ENCODE measurements at places on chromosomes 13 and 19.

DNA sequence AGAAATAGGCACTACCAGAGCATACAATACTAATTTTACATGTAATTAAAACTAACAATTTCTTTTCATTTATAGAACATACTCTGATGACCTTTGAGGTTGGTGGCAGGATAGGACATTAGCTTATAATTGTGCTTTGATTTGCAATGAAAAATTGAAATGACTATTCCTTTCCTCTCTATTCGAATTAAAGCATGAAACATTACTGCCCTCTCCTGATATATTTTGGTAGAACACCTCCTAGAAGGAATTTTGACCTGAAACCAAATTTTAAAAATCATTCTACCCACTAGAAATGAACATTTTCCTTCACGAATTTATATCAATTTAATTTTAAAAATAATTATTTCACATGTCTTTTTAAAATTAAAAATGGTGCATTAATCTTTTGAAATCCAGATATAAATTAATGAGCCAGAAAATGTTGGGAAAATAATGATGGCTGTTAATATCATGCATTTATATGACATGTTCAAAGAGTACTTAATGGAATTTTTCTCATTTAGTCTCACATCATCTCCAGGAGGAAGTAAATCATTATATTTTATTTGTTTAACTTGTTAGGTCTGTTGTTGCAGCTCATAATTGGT lies 556.3 kb upstream of the ARGLU1 start:
- no peak overlapping the region for H3K4me3 ChIP-seq
- no peaks in the 10 kb centered on the region for H3K27me3 ChIP-seq
- no peaks in the 10 kb centered on the region for H3K36me3 ChIP-seq
- no peak overlapping the region for H3K27ac ChIP-seq
- no peak for DNase-seq
- no peaks in the 10 kb centered on the region for H3K4me1 ChIP-seq

- no peaks in the 10 kb centered on the region for H3K4me1 ChIP-seq
- no peak overlapping the region for H3K27ac ChIP-seq
- H3K4me3 ChIP-seq, result no peak overlapping the region
- no peaks in the 10 kb centered on the region for H3K27me3 ChIP-seq
Observed at GRCh38 chr13:21825801-21826200, 154.9 kb downstream of the FGF9 start.

DNA sequence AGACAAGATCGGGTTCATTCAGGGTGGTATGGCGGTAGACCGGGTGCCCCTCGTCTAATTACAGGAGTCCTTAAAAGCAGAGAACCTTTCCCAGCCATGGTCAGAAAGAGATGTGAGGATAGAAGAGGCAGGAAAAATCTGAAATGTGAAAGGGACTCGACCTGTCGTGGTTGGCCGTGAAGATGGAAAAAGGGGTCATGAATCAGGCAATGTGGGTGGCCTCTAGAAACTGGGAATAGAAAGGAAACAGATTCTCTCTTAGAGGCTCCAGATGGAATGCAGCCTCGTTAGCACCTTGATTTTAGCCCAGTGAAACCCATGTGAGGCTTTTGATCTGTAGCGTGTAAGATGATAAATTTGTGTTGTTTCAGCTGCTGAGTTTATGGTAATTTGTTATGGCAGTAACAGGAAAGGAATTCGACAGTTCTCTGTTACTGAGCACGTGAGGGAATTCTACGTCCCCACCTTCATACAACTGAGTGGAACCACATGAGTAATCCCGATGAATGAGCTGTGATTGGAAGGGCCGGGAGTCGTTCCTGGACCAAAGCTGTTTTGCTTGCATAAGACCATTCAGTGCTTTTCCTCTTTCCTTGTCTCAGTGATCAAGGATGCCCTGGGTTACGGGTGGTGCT lies 11.0 kb upstream of the CA11 start:
- no peak for DNase-seq
- no peaks in the 10 kb centered on the region for H3K27me3 ChIP-seq
- no peaks in the 10 kb centered on the region for H3K4me1 ChIP-seq

GRCh38 chr13:104143760-104144416 lies 1077.7 kb upstream of the SLC10A2 start:
- no peaks in the 10 kb centered on the region for H3K36me3 ChIP-seq
- H3K4me3 ChIP-seq, result no peak overlapping the region
- no peak overlapping the region for H3K27ac ChIP-seq
- no peaks in the 10 kb centered on the region for H3K4me1 ChIP-seq

GRCh38 chr19:30887042-30887441 lies 462.2 kb downstream of the TSHZ3 start:
- no peak overlapping the region for H3K27ac ChIP-seq
- no peaks in the 10 kb centered on the region for H3K4me1 ChIP-seq
- no peak for DNase-seq
- no peaks in the 10 kb centered on the region for H3K27me3 ChIP-seq
- no peaks in the 10 kb centered on the region for H3K36me3 ChIP-seq

DNA sequence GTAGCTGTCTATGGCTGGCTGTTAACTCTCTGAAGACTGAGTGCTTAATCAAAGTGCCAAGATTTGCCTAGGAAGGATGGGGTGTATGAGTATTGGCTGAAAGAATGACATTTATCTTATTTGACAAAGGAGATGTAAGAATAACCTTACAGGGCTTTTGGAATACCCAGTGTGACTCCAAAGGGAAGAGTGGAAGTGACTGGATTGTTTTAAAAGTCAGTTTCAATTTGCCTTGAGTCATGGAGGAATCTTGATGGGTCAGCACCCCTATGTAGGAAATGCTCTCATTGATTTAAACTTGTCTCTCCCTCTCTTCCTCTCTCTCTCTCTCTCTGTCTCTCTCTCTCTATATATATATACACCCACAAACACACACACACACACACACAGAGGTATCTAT lies 118.4 kb upstream of the CLDN10 start:
- no peak overlapping the region for H3K4me3 ChIP-seq
- H3K27ac ChIP-seq, result no peak overlapping the region
- H3K4me1 ChIP-seq, result no peaks in the 10 kb centered on the region
- H3K36me3 ChIP-seq, result no peaks in the 10 kb centered on the region

- no peaks in the 10 kb centered on the region for H3K27me3 ChIP-seq
- H3K4me3 ChIP-seq, result no peak overlapping the region
- H3K27ac ChIP-seq, result no peak overlapping the region
- no peaks in the 10 kb centered on the region for H3K4me1 ChIP-seq
- no peak for DNase-seq
Observed at GRCh38 chr13:65860306-65860705, 1369.8 kb downstream of the PCDH9 start.

DNA sequence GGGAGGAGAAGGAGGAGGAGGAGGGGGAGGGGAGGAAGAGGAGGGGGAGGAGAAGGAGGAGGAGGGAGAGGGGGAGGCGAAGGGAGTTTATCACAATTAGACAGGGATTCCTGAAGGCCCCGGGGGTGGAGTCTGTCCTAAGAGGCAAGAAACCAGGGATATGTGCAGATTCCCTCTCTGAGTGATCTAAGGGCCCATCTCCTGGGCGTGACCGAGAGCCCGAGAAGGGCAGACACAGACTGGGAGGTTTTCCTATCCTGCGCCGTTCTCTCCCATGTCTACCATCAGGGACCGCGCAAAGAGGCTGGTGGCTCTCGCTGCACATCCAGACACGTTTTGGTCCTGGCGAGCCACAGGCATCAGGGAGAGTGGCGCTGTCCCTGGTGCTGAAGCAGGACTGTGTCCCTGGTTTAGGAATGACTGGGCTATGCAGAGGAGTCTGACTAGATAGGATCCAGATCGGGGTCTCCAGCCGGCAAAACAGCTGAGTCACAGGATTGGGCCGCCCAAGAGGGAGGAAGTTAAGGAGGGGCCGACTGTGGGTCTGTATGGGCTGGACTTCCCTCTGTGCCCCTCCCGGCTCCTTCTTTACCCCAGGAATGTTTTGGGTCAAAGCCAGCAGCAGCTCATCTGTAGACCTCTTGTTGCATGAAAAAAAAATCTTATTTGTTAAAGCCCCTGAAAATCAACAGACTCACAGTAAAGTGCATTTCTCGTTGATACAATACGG lies 17.9 kb upstream of the ZNF175 start:
- no peak overlapping the region for H3K4me3 ChIP-seq
- H3K27me3 ChIP-seq, result no peaks in the 10 kb centered on the region
- no peaks in the 10 kb centered on the region for H3K36me3 ChIP-seq
- H3K4me1 ChIP-seq, result no peaks in the 10 kb centered on the region

GRCh38 chr13:110149036-110149435 lies 157.9 kb downstream of the COL4A1 start:
- H3K27ac ChIP-seq, result no peak overlapping the region
- DNase-seq, result no peak
- H3K27me3 ChIP-seq, result no peaks in the 10 kb centered on the region

GRCh38 chr13:44373601-44374347 lies at the start of gene SERP2:
Gene SERP2 (plus strand): TSS chr13:44373824. CDS start chr13:44374026, 202 bp downstream.
- no peaks in the 10 kb centered on the region for H3K4me1 ChIP-seq
- no peaks in the 10 kb centered on the region for H3K27me3 ChIP-seq
- peak within 1 kb of the TSS; percentile 67 for H3K4me3 ChIP-seq

DNA sequence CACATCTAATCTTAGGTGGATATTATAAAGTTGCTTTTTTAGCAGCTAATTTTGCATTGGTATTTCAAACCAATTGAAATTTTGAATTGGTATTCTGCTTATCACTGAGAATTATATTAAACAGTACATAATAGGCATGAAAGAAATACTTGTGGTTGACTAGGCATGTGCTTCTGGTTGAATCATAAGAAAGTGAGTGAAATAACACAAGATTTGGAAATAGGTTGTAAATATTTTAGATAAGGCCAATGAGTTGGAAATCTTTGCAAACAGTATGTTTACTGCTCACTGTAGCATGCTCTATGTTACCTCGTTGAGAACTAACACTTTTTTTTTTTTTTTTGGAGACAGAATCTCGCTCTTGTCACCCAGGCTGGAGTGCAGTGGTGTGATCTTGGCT lies 66.8 kb upstream of the RFC3 start:
- H3K27ac ChIP-seq, result no peak overlapping the region
- H3K36me3 ChIP-seq, result no peaks in the 10 kb centered on the region
- no peaks in the 10 kb centered on the region for H3K4me1 ChIP-seq

DNA sequence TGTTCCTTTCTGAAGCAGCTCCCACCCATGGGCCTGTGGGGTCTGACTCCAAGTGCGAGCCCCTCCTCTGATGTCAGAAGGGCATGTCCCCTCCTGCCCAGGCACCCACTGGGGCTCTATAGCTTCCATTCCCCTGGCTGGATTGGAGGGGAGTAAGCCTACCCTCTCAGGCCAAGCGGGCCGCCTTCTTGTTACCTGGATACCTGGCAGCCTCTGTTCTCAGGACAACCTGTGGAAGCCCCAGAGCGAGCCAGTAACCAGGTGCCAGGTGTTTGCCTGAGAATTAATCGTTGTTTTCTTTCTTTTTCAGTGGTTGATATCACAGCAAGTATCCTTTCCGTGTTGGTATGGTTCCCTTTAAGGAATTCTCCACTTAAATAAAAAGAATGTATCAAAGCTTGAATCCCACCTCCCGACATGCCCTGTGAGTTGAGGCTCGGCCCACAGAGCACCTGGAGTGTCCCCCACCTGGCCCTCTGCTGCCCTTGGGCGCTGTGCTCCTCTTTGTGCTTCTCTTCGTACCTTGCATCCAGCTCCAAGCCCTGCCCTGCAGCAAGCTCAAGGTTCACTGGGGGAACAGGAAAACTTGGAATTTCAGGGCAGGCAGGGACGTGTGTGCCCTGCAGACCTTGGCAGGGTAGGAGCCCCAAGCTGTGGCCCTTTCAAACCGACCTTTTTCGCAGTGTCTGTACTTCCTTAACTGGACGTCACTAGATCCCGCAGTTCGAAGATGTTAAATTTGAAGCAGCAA lies 15.0 kb downstream of the MAU2 start:
- DNase-seq, result no peak
- H3K4me1 ChIP-seq, result no peaks in the 10 kb centered on the region
- H3K27me3 ChIP-seq, result no peaks in the 10 kb centered on the region
- H3K4me3 ChIP-seq, result no peak overlapping the region

- no peak for DNase-seq
- H3K27ac ChIP-seq, result no peak overlapping the region
Observed at GRCh38 chr19:14441041-14441938, 8.2 kb downstream of the PKN1 start.

DNA sequence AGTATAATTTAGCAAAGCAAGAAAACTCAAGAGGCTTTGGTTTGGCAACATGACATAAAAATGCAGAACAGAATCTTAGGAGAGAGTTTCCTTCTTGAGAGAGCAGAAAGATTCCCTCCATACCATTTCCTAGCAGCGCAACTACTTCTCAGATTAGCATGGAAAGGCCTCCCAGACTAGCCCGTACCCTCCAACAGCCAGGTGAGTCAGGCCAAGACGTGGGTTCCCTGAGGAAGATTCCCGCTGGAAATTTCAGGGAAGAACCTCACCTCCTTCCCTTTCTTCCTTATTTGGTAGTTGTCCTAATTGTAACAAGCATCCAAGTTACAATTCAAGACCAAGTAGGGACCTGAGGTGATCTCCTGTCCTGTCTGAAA lies 12.3 kb downstream of the COL4A2 start:
- no peaks in the 10 kb centered on the region for H3K36me3 ChIP-seq
- no peak overlapping the region for H3K4me3 ChIP-seq
- no peak for DNase-seq
- H3K27me3 ChIP-seq, result no peaks in the 10 kb centered on the region
- no peaks in the 10 kb centered on the region for H3K4me1 ChIP-seq
- H3K27ac ChIP-seq, result no peak overlapping the region

DNA sequence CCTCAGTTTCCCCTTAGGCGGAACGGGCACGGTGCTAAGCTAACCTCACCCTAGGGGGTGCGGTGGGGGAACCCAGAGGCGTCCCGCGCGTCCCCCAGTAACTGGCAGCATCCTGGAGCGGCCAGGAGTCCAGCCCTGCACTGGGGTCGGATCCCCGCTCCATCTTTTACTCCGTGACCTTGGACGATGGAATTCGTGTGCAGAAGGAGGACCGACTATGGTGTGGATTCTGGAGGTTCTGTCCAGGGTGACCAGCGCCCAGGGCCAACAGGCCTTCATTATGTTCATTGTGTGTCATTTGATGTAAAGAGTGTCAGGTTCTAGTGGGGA lies 630 bp downstream of the SPPL2B start:
- no peaks in the 10 kb centered on the region for H3K4me1 ChIP-seq
- no peaks in the 10 kb centered on the region for H3K27me3 ChIP-seq
- H3K27ac ChIP-seq, result peak overlapping the region; percentile 57
- H3K36me3 ChIP-seq, result no peaks in the 10 kb centered on the region
- peak overlapping the region; percentile 99 for H3K4me3 ChIP-seq

DNA sequence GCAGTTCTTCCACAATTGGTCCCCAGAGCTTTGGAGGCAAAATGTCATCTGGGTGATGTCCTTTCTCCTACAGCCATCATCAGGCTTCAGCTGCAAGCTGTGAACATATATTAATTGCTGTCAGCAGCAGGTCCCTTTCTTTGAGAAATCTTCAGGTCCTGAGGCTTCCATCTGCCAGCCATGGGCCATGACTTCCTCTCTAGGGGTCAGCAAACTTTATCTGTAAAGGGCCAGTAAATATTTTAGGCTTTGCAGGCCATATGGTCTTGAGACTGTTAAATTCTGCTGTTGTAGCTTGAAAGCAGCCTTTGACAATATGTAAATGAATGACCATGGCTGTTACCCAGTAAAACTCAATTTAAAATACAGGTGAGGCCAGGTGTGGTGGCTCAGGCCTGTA lies 27.1 kb downstream of the SERP2 start:
- no peak for DNase-seq
- no peaks in the 10 kb centered on the region for H3K27me3 ChIP-seq
- peaks cover 9% of the 10 kb centered on the region for H3K4me1 ChIP-seq
- H3K27ac ChIP-seq, result no peak overlapping the region
- no peak overlapping the region for H3K4me3 ChIP-seq
- H3K36me3 ChIP-seq, result no peaks in the 10 kb centered on the region

Data from right lobe of liver (tissue), 6 donors.